Fibroblast of skin of right quadriceps (primary cell): ENCODE measurements at places on chromosomes 5 and 9.

DNA sequence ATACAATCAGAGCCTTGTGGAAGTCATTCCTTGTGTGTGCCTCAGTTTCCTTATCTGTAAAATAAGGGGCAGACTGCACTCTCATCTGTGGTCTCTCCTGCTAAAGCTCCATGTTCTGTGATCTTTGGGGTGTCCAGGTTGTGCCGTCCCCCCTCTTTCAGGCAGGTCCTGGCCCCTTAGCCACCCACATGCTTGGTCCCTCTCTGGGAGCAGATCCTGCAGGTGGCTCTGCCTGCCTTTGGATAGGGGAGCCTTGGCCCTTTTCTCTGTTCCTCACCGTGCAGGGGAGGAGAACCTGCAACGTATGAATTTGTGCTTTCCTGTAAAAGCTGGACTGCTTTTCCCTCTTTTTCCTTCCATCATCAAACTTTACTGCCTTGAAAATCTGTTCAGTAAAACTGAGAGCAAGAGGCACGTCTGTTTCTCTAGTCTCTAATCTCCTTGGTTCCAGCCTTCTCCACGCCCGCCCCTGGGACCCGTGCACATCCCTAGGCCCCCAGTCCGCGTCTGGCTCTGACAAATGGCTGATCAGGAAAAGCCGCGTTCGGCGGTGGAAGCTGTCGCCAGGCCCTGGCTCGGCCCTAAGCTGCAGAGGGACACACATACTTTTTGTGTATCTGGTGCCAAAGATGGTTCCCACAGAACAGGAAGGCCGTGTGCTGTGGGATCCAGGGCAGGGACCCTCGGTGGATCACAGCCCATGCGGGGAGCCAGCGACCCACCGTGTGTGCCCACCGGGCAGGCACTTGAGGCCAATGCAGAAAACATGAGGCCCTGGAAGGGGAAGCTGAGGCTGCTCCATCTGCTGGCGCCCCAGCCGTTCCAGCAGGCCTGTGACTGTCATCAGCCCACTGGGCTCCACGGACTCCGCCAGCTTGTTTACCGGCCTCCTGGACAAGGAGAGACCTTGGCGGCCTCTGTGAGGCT, 43.4 kb upstream of the COL5A1 start:
- DNase-seq, result peak; percentile 28

DNA sequence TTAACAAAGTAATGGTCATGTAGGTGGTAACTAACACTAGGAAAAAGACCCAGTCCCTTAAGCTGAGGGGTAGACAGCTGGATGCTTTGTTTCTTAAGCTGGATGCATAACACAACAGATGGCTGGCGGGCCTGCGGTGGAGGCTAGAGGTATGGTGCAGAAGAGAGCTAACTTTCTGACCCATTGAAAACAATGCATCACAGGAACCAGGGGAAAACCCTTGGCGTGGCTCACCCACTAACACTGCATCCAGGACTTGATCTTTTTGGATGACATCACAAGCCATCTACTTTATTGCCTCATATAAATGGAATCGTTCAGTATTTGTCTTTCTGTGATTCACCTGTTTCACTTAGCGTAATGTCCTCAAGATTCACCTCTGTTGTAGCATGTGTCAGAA, 138.7 kb downstream of the AUH start:
- no peak for DNase-seq

- no peak for DNase-seq
Measured at GRCh38 chr9:129383019-129383560, 205.0 kb upstream of the IER5L start.

DNA sequence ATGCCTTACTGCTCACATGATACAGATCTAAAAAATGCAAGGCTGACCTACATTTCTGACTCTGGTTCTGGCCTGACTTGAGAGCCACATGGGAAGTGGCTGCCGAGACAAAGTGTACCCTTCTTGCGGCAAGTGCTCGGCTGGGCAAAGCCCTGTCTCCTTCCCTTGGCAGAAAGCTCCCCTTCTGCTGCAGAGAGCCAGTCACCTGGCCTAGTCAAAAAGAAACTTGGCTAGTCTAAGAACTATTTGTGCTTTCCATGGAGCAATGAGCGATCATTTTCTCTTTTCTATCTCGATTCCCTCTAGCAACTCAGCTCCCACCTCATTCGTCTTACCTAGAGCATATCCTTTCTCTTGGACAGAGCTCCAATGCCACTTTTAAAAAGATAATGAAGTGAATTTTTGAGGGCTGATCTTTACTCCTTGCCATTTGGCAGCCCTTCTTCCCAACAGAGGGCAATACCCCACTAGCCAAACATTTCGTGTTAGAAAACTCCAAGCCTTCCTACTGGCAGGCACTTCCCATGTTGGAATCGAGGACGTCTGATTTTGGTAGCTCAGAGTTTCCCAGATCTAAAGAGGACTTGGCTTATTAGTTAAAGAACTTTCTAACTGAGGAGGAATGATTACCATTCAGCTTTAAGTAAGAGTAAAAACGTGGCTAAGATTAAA, 108.1 kb upstream of the PRRC1 start:
- no peak for DNase-seq

- DNase-seq, result no peak
Measured at GRCh38 chr5:149132474-149132873, 8.8 kb upstream of the ABLIM3 start.

- no peak for DNase-seq
Measured at GRCh38 chr9:69120380-69121154, 53.5 kb upstream of the TJP2 start.

GRCh38 chr9:98890256-98890655, 53.5 kb upstream of the COL15A1 start:
- DNase-seq, result no peak

- peak; percentile 19 for DNase-seq
Measured at GRCh38 chr5:68455216-68455615, 239.7 kb downstream of the PIK3R1 start.

DNA sequence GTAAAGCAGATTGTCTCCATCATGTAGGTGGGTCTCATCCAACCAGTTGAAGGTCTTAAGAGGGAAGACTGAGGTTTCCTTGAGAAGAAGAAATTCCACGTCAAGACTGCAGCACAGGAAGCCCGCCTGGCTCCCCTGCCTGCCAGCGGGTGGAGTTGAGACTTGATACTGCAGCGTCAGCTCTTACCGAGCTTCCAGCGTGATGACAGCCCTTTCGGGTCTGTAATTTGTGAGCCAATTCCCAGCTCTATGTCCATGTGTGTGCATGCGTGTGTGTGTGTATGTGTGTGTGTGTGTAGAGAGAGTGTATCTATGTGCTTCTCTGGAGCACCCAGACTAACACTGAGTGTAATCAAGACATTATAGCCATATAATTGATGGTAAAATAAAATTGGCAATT, 379.7 kb upstream of the IRX2 start:
- DNase-seq, result no peak

- DNase-seq, result peak; percentile 7
Measured at GRCh38 chr9:79912318-79913070, 340.7 kb downstream of the TLE4 start.

- DNase-seq, result no peak
Measured at GRCh38 chr5:157459715-157460599, at the start of gene NIPAL4. TSS of gene NIPAL4 (plus strand) at chr5:157460213. CDS start at chr5:157460321, 108 bp downstream.

DNA sequence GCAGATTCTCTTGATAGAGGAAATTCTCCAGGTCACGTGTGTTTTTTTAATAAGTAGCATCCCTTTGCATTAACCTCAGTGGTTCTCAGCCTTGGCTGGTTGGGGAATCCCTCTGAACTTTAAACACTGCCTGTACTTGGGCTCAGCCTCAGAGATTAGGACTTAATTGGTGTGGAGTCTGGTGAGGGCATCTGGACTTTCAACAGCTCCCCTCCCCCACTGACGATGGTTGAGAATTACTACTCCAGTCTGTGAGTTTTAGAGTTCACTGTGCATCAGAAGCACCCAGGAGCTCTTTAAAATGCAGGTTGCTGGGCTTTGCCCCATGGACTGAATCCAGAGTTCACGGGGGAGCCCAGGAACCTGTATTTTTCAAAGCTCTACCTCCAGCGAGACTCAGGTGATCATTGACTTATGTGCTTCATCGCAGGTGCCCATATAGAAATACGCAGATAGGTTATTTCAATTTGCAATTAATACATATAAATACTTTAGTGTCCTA, 71.4 kb downstream of the DAPK1 start:
- DNase-seq, result no peak

DNA sequence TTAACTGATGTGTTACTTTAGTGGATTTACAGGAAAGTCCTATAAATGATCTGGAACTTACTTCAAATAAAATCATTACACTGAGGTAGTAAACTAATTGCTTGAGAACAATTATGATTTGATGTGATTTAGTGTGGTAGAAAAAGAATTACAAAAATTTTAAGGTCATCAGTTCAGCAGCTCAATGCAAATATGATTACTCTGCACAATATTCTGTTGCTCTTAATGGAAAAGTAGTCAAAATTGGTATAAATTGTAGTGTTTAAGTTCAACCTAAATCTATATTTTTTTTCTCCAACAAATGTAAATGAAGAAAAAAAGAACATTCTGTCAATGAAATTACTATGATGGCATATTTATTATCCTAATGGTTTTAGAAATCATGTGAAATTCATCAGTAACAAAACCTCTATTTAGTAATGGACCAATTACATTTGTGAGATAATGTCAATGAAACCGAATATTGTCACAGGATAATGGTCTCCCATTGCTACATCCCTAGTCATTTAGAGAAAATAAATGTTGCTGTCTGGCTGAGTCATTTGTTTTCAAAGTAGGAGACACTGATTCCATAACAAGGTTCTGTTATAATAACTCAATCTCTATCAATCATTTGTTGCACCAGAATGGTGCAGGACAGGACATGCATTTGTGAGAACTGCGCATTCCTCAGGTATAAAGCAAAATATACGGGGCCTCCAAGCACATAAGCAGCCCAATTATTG, 177.1 kb downstream of the NFIB start:
- no peak for DNase-seq

DNA sequence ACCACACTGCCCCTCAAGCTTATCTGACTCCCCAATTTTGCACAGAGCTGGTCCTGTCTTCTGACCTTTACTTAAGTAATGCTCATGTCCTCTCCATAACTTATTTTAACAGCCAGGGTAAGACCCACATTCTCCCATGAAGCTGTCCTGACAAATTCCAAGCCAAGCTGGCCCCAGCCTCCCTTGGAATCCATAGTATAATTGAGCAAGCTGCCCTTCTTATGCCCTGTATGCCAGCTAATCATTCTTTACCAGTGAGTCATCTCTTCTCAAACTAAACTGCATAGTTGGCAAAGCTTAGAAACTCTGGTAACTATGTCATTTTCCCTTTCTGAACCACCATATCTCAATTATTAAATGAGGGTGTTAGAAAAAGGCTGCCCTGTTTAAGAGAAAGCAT, 92.4 kb downstream of the NFIB start:
- peak; percentile 72 for DNase-seq

GRCh38 chr9:98570663-98571440, 137.9 kb downstream of the GABBR2 start:
- DNase-seq, result no peak

GRCh38 chr9:124332361-124333202, 74.8 kb downstream of the NEK6 start:
- no peak for DNase-seq

DNA sequence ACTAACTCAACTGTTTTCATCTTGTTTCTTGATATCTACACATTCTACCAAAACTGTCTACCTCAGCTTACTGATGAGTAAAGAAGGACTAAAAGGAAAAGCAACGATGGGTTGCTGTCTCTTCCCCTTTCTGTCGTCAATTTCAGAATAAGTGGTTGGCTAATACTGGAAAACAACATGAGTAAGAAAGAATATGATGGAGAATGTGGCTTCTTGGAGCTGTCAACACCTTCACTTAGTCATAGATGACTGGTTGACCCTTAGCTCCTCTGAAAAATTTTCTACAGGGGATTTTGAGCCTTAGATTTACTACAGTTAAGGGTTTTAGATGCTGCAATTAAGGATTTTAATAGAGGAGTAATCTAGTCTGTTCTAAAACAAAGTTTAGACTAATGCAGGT, 797.9 kb downstream of the TLE4 start:
- peak; percentile 44 for DNase-seq

- DNase-seq, result no peak
Measured at GRCh38 chr5:8871446-8871845, 674.4 kb downstream of the SEMA5A start.

DNA sequence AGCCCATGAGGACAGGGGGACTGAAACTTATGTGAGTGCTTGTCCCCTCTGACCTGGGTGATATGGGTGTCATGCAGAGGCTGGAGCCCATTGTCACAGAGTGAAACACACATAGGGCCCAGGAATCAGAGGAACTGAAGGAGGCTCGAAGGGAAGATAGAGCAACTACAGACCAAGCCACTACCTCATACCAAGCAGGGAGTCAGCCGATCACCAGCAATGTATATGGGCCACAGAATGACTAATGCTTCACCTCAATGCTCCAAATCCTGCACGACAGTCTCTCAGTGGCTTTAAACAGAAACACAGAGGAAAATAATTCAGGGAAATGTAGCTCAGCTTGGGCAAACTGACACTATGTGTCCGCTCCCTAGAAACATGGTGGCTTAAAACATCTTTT, 8.9 kb upstream of the FBXW11 start:
- DNase-seq, result no peak

DNA sequence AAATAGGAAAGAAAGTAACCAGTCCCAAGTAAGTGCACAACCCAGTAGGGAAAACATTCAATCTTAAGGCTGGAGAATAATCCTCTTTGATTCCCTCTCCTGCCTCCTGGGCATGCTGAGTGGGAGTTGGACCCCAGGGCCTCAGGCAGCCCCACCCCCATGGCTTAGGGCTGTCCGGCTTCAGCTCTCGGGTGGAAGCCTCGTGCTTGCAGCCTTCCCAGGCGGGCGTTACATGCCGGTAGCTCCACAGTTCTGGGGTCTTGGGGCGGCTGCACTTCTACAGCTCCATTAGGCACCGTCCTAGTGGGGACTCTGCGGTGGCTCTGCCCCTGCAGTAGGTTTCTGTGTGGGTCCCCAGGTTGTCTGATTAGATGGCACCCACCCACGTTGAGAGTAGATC, 10.1 kb downstream of the GLIPR2 start:
- DNase-seq, result no peak

DNA sequence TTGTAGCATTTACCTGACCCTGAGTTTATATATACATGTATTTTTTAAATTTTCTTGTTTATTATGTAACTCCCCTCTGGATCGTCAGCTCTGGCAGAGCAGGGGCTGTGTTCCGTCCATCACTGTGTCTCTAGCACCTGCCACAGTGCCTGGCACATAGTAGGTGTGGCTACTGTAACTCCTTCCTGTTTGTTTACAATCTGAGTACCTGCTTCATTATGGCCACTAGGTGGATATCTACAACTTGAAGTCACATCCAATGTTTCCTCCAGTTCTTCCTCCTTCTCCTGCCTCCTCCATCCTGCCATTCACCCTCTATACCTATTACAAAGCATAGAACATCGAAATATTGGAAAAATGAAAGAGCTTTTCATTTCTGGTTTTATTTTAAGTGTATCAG, 14.2 kb upstream of the PPP1R2B start:
- no peak for DNase-seq

DNA sequence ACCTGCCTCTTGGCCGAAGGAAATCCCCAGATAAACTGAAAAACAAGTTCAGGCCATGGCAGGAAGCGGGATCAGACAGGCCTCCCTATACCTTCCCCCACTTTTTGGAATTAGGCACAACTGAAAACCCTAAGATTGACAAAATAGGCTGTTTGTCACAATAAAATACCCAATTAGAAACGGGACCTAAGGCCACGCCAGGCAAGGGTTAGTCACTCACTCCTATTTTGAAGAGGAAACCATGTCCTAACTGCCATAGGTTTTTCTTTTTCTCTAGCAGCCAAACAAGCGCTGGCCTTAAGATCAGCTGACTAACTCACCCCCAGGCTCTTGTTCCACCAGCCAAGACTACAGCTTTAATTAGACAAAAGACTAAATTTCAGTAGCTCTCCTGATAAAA, 11.9 kb downstream of the FBP2 start:
- DNase-seq, result no peak
